ENCODE measurements at places on chromosomes 6 and 20.

GRCh38 chr6:136544326-136544725 is 5.9 kb downstream of the MAP7 start:
- DNase-seq = no peak

DNA sequence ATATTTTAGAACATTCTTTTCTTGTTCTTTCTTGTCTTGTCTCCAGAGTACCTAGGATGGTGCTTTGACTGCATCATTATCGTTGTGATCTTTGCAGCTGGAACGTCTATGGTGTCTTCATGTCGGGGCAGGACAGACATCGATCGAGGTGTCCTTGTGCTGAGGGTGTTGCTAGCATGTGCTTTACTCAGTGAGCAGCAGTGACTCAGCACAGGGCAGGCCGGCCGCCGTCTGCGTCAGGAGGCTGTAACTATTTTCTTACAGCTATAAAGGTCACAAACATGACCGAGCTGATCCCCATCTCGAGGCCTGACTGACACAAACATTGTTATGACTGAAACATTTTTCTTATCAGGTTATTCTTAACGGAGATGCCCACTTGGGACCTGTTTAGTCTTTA is 14.9 kb upstream of the CTCFL start:
- DNase-seq = no peak

GRCh38 chr20:47936612-47937011 is 151.3 kb upstream of the SULF2 start:
- no peak for DNase-seq

GRCh38 chr6:26569433-26569764 is 27.4 kb upstream of the ABT1 start:
- no peak for DNase-seq

GRCh38 chr6:145483191-145483996 is 251.9 kb downstream of the EPM2A start:
- no peak for DNase-seq

DNA sequence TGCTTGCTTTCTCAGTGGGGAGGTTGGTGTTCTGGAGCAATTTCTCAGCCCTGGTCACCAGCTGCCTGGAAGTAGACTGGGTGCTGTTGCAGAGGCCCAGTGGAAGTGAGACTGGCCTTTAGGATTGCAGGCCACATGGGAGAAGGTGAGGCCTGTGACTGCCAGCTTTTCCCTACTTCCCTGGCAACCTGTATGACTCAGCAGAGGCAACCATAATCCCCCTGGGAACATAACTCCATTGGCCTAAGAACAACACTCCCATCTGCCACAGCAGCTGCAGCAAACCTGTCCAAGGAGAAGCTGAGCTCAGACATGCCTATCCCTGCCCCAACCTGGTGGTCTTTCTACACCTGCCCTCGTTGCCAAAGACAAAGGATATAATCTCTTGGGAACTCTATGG is 473.5 kb upstream of the SPTLC3 start:
- DNase-seq = no peak

All from activated CD4-positive, alpha-beta T cell treated with anti-CD3 and anti-CD28 coated beads for 24 hours (primary cell).